Stimulated activated CD4-positive, alpha-beta T cell treated with anti-CD3 and anti-CD28 coated beads, Interleukin-12 subunit alpha, Interleukin-12 subunit beta, amount 100 ng/mL, for 4 hours (primary cell): ENCODE measurements at places on chromosomes 1 and 21.

DNA sequence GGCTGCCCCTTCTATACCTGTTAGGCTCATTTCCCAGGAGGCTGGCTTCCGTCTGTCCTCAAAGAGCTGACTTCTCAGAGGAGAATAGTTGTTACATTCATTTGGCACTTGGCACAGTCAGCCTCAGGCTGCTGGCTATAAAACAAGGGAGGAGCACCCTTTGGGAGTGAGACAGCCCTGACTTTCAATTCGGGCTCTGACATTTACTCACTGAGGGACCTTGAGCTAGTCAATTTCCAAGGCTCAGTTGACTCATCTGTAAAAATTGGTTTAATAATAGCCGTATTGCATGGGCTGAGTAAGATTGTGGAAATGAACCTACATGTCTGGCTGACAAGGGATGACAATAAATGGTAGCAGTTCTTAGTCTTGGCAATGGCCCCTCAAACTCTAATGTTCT is 13.7 kb downstream of the ALX3 start:
- no peak for DNase-seq

- DNase-seq = no peak
Measured at GRCh38 chr1:216904471-216904870, 181.2 kb upstream of the ESRRG start.

- no peak for DNase-seq
Measured at GRCh38 chr1:167996266-167996665, 59.4 kb upstream of the MPC2 start.

- DNase-seq = no peak
Measured at GRCh38 chr1:69585666-69586065, 17.9 kb downstream of the LRRC7 start.

DNA sequence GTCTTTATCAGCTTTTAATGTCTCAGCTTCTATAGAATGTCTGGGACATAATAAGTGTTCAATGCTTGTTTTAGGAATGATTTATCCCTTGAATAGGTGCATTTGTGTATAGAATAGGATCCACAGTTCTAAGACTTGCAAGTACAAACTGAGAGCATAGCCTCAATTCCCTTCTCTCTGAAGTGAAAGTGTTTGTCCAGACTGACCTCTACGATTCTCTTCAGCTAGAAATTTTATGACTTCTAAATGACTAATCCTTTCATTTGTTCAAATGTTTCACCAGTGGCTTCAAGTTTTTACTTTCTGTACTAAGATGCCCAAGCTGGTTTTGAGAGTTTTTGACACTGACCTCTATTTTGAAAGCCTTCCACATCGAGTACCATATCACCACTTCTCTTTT is 608.2 kb upstream of the ADGRL4 start:
- DNase-seq = no peak

- DNase-seq = no peak
Measured at GRCh38 chr1:107954126-107954525, 10.9 kb downstream of the VAV3 start.

DNA sequence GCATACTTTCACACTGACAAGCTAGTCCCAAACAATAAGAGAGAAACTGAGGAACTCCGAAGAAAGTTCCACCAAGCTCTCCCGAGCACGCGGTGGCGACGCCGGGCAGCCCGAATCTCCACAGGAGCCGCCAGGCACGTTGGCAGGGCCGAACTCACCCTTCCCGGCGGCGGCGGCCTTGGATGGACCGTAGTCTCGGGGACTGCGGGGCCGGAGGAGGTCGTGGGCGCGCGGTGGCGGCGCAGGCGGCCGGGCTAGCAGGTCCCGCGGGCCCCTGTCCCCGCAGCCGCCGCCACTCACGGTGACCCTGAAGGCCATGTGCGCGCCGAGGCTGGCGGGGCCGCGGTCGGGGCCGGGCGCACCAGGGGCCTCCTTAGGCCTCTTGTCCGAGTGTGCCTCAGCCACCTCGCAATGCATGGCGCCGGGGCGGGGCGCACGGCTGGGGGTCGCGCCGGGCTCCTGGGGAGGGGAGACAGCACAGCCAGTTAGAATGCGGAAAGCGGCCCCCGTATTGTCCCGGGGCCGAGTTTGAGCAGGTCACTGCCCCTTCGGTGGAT is 1.2 kb downstream of the GLIS1 start:
- DNase-seq = no peak

DNA sequence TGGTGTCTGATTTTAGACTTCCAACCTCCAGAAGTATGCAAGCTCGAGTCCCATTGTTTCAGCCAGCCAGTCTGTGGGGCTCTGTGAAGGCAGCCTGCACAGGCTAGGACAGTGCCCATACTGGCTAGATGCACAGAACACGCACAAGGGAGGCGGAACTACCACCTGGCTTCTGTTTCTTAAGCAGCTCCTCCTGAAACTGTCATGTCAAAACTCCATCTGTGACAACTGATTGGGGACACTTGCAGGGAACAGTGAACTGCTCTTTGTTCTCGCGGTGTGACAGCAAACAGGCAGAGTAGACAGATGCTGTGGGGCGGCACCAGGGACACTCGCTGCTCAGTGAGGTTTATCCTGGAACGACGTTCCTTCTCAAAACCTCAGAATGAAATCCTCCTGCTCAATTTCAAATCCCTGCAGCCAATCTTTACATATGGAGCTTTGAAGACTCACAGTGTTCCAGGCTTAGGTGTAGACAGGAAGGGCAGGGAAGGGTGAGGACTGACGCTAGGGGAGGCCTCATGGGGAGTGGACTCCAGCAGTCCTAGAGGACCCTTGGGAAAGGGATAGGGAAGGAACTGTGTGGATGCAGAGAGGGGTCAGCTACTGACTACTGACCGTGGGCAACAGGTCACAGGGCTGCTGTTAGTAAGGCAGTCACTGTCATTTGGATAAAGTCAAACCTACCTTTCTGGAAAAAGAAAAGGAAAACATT is 73.8 kb downstream of the ERG start:
- DNase-seq = no peak

DNA sequence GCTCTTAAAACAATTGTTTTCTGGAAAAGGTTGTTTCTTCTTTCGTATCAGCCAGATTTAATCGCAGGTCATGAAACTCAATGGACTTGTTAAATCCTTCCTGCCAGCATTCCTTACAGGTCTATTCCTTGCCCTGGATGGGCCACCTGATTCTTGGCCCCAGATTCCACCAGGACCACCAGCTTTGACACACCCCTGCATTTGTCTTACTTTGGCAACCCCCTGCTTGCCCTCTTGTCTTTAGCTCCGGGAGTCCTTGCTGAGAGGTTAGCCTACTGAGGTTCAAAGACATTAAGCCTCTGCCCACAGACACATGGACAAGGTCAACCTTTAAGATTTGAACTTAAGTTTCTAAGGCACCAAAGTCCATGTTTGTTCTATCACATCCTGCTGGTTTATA is 27.1 kb upstream of the DAB1 start:
- no peak for DNase-seq

- DNase-seq = no peak
Measured at GRCh38 chr1:17069452-17070162, 15.8 kb upstream of the SDHB start.

DNA sequence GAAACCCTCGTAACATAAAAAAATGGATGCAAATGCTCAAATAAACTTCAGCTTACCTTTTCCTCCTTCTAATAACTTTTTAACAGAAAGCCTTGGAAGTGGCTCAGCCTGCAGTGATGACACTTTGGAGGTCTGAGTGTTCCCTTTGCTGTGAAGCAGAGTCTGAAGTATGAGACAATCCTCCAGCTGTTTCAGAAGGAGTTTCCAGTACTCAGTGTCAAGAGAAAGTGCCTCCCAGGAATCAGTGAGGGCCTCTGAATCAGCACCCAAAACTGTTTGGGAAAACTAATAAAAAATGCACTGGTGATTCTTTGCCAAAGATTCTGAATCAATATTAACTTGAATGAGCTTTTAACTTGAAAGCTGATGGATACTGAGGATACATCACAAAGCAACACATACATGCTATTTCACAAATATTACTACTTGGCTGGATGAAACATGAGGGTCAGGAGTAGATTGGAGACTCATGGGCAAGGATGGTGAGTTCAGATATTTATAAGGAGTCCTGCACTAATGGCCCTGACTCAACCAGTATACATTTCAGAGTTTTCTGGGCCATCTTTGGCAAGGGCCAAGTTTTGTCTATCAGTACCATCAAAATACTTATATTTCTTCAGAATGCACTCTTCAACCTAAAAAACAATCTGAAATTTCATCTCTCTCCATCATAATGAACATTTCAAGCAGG is 77.0 kb downstream of the IARS2 start:
- DNase-seq = no peak

GRCh38 chr1:218755128-218755527 is 410.0 kb downstream of the TGFB2 start:
- no peak for DNase-seq

- DNase-seq = no peak
Measured at GRCh38 chr1:83770319-83770661, 228.6 kb downstream of the TTLL7 start.

GRCh38 chr1:111943066-111943465 is 46.4 kb downstream of the KCND3 start:
- no peak for DNase-seq

GRCh38 chr1:60994369-60994768 is 88.0 kb upstream of the NFIA start:
- no peak for DNase-seq

DNA sequence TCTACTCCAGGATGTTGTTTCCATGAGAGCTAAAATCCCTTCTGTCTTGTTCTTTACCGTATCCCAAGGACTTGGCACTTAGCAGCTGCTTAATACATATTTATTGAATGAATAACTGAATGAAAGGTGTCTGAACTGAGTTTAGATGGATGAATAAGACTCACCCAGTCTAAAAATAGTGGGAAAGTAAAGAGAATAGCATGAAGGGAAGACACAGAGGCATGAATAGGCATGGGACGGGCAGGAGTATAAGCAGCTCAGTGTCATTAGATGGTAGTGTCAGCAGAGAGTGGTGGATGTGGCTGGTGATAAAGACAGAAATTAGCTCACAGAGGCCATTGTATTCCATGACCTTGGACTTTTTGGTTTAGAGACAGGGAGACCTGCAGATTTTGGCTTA is 9.2 kb downstream of the IL12RB2 start:
- DNase-seq = no peak

GRCh38 chr1:186139115-186139514 is 235.9 kb downstream of the TPR start:
- no peak for DNase-seq

GRCh38 chr1:94823116-94823515 is 3.0 kb downstream of the SLC44A3 start:
- DNase-seq = no peak

- DNase-seq = no peak
Measured at GRCh38 chr1:56028244-56028643, 551.1 kb downstream of the PLPP3 start.

DNA sequence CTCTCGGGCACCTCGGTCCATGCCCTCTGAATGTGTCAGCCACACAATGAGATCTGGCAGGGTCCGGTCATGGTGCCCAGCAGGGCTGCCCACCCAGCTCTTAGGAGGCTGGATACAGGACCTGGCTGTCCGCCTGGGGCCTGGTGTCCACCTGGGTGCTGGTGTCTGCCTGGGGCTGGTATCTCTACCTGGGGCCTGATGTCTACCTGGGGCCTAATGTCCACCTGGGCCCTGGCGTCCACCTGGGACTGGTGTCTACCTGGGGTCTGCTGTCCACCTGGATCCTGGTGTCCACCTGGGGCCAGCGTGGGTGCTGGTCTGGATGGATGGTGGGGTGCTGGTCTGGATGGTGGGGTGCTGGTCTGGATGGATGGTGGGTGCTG is 45.1 kb upstream of the ACTRT2 start:
- DNase-seq = no peak

GRCh38 chr1:159030311-159030710 is 20.6 kb downstream of the IFI16 start:
- DNase-seq = no peak

DNA sequence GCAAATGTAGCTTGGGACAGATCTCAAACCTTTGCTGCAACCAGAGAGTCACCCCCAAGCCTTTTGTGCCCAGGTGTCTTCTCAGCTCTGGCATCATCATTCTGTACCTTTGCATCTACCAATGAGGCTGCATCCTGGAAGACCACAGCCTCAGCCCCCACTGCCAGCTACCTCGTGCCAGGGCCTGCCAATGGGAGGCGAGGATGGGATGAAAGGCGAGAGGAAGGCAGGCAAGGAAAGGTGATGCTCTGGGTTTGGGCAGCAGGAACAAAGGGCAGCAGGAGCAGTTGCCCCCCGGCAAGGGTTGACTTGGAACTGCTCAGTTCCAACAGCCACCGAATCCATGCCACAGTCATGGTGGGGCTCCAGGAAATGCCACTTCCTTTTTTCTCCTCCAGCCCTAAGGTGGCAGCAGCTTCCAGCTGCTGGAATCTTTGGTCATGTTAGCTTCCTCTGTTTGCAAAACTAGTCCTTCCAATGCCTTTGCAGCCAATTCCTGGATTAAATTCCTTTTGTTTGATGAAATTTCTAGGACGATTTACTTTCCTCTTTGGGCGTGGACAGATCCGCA is 651.6 kb downstream of the NPHP4 start:
- no peak for DNase-seq

DNA sequence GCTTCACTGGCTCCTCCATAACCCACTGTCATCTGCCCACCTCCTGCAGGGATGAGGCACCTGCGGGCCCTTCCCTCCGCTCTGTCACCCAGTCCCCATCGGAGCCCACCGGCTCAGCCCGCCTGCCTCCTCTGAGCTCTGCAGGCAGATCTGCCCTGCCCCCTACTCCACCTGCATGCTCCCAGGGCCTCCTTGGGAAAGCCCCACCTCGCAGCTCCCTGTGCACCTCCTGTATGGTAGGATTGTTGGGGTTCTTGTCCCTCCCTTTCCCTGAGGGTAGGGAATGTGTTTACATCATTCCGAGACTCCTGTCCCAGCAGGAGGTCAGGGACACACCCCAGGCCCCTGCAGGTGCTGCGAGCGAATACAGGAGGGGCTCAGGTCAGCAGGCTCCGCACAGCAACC is 50.5 kb downstream of the SIK1 start:
- no peak for DNase-seq

DNA sequence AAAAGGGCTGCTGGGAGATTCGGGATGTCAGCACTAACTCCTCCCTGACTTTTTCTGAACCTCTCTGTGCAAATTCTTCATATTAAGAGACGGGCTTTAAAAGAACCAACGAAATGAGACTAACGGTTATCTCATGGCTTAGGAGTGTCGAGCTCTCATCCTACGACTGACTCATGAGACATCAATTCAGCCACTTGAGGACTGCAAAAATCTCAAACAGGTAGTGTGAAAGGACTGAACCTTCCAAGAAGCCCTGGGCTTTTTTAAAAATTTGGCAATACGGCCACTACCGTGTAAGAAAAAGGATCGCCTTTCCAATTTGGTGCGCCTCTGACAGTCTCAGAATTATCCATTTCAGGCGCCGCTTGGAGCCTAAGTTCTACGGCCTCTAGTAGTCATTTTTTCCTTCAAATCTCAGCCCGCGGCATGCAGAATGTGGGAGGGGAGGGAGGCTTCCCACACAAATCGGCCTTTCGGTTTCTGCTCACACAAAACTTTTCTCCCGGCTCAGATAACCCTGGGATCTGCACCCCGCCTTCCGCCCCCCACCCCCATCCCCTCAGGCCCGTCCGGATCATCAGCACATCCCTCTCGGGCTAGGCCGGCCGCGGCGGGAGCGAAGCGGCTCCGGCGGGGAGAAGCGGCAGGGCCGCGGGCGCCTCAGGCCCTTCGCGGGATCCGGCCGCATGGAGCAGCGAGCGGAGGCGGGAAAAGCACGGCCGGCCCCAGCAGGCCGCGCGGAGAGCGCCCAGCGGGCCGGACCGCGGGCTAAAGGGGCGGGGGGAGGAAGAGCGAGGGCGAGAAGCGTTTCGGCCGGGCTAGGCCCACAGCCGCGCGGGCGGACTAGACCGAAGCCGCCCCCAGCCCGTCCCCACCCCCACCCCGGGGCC is 618 bp downstream of the HNRNPR start:
- peak; percentile 51 for DNase-seq
